ENCODE measurements at places on chromosomes 3 and 15.

- DNase-seq, result no peak
These were observed 220.3 kb upstream of the HES1 start for GRCh38 chr3:193915613-193916012.

DNA sequence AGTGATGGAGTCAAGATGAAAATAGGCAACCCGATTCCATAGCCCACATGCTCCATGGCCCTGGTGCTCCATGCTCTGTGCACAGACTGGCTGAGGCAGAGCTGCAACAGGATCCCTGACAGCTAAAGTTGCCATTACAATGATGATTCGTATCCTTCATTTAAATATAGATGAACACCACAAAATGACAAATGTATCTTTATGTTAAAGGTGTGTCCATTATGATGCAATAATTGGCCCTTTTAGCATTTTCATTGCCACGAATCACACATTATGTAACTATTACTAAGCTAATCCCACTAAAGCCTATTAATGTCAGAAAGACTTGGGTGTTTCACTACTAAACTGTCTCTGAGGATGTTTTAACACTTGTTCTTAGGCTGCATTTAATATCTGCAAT, 270.2 kb upstream of the THBS1 start:
- no peak for DNase-seq

DNA sequence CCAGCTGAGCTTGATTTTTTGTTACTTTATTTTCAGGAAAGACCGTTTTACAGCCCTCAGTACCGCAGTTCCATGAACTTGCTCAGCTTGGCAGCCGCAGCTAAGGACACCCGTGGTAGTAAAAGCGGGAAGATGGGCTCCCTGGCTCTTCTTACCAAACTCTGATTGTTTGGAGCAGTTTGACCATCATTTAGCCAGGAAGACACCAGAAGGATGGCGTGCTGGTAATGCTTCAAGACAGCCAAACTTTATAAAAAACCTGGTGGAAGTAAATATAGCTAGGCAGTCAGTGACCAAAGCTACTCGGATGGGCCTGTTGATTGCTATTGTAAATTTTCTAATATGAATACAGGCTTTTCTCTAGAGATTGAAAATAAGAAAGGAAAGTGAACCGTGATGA, 28.9 kb downstream of the POLR2M start:
- DNase-seq, result no peak

DNA sequence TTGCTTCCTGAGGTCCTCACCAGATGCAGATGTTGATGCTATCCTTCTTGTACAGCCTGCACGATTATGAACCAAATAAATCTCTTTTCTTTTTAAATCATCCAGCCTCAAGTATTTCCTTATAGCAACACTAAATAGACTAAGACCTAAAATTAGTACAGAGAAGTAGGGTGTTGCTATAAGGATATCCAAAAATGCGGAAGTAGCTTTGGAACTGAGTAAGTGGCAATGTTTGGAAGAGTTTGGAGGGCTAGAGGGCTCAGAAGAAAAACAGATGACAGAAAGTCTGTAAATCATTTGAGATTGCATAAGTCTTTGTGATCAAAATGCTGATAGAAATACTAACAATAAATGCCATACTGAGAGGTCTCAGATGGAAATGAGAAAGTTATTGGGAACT, 894.9 kb downstream of the DIPK2A start:
- DNase-seq, result no peak

DNA sequence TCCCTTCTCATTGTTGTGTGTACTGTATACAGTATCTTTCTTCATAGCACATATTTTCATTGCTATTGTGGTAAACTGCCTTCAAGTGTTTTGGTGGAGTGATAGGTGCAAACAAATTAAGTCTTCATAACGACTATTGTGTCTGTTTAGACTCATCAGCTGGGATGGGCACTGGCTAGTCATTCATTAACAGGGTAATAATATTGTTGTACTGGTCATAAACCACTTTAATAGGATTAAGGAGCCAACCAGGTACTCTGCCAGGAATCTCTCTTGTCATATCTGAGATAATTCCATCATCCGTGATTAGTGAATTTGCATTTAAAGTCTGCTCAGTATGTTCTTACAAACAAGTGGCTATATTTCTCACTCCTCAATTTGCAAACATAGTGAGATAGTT, 10.2 kb upstream of the TMEM45A start:
- DNase-seq, result no peak

Data from NCI-H510A treated with DMSO at 0.1 percent for 48 hours (cell line).